ENCODE measurements at places on chromosomes 16 and 17.

DNA sequence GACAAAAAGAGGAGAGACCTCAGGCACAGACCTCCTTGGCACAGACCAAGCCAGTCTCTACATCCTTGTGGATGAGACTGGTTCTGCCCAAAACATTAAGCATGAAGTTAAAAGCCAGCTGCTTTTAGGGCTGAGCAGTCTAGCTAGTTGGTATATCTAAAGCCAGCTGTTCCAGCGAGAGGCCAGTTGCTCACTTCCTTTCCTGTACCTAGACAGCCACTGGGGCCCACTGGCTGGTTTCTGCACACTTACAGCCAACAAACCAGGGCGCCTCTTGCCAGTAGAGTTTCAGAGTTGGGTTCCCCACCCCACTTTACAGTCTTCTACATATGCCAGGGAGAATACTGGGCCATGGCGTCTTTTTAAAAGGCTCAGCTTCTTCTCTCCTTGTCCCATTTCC is 242.4 kb downstream of the ZFHX3 start:
- DNase-seq, result no peak

DNA sequence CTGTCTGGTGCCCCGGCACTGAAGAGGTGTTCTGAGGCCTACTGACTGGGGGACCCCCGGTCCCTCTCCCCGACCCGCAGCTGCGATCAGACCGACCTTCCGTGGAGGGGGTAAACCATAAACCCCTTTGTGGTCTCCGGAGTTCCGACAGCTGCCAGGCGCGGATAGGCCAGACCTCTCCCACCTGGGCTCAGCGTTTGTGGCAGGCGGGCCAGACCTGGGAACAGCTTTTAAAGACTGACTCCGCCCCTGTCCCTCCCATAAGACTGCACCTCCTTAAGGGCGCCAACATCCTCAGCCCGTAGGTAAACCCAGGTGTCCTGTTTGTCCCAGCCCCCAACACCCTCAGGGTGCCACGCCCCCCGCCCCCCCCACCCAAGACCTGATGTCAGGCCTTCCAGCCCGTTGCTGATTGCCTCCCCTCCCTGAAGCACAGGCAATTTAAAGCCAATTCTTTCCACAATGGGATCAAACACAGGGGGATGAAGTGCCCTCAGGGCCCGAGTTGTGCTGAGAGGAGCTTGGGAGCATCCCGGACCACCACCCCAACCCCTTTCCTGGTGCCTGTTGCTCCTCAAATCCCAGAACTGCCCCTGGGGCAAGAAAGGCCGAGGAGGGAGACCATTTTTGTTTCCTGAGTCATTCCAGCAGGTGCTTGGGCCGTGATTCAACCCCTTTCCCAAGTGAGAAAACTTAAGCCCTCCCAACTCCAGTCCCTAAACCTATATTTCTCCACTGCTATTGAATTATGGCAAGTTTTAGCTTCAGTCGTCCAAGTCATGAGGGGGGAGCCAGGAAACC is at the start of gene SOX15:
SOX15 (minus strand) TSS at position 204 of the 801 bp plus-strand sequence. CDS start 418 bp downstream, outside the sequence.
- no peak for DNase-seq

DNA sequence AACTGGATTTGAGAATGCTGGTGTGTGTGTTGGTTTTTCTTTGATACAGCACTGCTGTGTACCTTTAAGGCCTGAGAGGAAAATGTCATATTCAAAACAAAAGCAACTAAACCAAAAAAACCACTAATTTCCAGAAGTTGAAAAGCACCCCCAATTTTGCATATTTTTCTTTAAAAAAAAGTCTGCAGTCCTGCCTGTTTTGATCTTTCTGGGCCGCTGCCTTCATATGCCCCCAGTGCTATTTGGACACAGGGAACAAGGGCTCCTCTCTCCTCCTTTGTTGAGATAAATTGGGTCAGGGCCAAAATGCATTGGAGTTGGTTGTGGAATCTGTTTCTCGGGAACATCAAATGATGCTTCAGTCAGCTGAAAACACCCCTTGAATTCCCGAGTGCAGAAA is 26.9 kb downstream of the GPT2 start:
- DNase-seq, result no peak

DNA sequence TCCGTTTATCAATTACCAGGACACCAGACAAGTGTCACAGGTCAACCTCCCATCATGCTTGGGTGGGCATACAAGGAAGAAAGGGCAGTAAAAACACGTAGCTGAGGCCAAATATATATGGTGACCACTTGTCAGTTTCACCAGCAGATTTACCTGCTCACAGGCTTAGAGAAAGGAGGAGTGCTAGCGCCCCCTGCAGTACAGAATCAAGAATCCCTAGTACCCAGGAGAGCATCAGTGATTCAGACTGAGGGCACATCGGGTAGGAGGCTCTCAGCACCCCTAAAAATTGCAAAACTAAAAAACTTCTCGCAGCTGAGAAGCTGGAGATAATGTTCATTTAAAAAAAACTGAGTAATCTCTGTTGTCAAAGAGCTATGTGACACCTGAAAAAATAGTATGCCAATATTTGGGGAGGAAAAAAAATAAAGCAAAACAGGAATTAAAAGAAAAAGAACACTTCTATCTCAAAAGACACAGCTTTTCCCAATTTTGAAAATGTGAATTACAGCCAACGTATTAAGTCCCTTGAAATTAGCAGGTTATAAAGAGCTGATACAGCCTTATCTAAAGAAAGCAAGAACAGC is 21.2 kb upstream of the MON1B start:
- DNase-seq, result no peak

DNA sequence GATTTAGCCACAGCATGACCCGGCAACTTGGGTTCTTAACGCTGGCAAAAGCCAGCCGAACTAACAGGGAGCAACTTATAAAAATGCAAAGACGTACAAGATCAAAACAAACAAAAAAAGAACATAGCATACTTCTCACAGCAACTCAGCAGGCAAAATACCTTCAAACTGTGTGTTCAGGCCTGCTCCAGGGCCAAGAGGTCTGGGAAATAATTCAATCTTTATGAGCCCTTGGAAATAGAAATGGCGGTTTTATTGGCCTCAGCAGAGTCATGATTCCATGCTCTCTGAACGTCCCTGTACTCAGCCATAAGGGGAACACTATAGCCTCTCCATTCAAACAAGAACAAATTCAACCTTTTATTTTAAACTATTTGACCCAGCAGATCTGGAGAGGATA is 101.3 kb upstream of the C17orf78 start:
- no peak for DNase-seq

DNA sequence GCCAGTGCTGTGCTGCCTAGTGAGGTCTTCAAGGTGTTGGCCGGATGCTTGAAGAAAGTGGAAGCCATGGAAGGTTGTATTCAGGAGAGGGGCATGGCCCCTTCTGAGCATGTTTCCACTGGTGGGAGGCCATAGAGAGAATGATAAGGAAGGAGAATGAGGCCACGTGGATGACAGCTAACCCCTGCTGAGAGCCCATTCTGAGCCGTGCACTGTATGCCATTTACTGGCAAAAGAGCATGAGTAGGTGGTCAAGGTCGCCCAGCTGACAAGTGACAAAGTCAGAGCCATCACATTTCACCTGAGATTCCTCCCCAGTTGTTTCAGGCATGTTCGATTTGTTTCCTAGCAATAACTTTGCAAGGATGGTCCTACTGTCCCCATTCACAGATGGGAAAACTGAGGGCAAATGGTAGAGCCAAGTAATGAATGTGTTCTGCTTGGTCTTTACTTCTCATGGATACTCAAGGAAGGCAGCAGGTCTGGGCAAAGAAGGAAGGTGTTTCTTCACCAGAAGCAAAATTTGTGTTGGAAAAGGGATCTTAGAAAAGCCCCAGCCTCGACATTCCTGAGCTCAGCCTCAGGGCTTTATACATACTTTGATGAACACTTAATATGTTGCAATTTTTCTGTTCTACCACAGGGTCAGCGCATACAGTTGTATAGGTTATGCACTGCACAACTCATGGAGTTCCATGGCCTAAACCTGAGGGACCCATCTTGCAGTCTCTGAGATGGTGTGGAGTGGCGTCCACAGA is 10.5 kb upstream of the NKD1 start:
- no peak for DNase-seq

- DNase-seq, result no peak
Measured at GRCh38 chr17:16974569-16975276, 2.8 kb upstream of the TNFRSF13B start.

DNA sequence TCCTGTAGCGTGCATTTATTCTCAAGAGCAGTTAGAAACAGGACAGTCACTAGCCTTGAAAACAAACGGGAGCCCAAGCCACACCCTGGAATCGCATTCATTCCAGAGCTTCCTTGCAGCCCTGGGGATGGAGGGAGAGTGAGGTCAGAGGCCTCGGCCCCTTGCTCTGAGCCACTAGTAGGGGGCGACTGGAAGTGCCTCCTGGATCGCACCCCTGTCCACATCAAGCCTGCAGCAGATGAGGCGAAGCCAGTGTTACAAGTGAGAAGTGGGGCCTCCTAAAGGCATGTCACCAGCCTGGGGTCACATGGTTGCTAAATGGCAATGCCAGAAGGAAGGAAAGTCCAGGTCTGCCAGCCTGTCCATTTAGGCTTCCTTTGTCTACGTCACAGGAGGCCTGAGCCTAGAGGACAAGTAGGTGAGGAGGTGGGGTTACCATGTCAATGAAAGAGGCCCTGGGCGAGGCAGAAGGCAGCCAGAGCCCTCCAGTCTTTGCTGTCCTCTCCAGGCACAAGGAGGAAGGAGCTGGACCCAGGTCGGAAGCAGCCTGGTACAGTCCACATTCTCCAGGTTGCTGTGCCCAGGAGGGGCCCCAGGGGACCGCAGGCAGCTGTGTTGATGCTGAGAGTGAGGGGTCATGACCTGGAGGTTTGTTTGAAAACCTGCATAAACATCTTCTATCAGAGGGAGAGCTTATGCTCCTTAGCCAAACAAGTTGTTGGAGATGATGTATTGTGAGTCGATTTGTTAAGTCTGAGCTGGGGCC is 3.0 kb upstream of the RCVRN start:
- no peak for DNase-seq

DNA sequence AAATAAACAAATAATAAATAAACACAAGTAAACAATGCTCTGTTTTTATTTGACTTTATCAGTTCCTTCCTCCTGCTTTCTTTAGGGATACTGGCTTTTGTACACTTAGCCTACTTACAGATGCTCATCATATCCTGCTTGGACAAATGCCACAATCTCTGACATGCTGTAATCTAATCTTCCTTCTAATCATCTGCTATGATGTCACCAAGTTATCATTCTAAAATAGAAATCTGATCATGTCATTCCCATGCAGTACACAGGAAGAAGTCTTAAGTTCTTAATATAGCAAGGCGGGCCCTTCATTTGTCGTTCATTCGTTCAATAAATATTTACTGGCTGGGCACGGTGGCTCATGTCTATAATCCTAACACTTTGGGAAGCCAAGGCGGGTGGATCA is 9.1 kb upstream of the UBB start:
- DNase-seq, result no peak

DNA sequence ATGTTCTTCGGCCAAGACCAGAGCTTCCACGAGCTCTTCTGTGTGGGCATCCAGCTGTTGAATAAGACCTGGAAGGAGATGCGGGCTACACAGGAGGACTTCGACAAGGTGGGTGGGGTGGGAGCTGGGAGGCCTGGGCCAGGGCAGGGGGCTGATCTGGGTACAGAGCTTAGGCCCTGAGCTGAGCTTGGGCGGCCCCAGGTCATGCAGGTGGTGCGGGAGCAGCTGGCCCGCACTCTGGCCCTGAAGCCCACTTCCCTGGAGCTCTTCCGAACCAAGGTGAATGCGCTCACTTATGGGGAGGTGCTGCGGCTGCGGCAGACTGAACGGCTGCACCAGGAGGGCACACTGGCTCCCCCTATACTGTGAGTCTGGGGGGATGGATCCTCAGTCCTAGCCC is 3.5 kb downstream of the ELMO3 start:
- DNase-seq, result no peak

DNA sequence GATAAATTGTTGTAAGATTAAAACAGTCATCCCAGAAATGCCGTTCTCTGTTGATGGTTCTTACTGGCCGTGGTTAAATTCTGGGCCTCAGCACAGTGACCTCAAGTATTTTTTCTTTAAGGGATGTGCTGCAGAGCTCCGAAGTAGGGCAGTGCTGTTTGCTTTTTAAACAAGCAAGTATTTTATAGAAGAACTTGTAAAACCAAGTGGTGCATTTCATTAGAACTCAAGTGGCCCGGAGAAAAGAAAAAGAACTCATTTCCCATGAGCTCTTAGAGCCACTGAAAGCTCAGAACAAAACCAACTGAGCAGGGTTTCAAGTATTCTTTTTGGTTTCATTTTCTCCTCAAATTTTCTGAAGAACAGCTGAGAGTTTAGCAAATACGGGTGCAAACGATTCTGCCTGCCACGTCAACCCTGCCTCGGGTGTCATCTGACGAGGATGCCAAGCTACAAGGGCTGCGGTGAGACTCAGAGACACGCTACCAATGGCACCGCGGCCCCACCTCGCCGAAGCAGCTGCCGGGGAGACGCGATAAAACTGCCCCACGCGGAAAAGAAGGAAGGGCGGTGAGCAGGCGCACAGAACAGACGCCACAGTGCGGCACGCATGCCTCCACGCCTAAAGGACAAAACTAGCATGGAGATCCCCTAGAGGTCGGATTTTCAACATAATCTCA is 6.3 kb downstream of the LMF1 start:
- no peak for DNase-seq

GRCh38 chr16:4765511-4766474 is 1.2 kb downstream of the ZNF500 start:
- no peak for DNase-seq

- no peak for DNase-seq
Measured at GRCh38 chr17:2068519-2069051, 13.7 kb downstream of the HIC1 start.

DNA sequence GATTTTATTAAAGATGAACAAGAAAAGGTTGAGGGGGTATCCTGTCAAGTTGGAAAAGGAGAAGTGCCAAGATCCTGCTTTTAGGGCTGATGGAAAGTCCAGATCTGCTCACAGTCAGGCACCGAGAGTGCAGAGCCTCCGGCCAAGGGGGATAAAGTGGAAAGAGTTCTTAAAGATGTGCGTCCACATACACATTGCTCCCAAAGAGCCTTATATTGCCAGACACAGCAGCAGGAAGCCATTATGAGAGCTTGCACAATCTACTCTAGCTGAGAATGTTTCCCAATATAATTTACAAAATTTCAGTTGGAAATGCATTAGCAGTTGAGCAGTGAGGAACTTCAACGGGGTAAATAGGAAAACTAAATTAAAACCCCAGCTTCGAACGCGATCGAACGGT is 95.6 kb downstream of the SALL1 start:
- DNase-seq, result no peak

GRCh38 chr17:13000561-13000960 is 17.3 kb downstream of the ELAC2 start:
- no peak for DNase-seq

DNA sequence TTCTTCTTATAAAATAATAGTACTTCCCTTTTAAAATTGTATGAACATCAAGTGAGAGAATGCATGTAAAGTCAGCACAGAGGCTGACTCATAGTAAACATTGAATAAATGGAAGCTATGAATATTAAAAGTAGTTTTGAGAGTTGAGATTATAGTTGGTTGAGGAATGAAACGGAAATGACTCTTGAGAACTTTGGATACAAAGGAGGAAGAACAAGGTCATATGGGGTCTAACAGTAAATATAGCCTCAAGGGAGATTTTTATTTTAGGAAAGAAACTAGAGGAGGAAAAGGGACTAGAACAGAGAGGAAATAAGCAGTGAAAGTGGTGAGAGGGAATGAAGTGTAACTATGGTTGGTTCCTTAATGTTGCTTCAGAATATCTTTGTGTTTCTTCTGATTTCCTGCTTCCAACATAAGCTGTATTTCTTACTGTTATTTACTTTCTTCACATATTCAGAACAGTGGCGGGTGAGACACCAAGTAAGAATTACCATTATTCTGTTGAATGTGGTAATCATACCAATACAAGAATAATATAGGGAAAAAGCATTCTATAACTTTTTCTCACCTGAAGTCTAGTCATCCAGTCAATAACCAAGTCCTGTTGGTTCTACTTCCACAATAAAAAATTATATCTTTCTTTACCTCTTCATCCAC is 165.1 kb downstream of the CHD9 start:
- DNase-seq, result no peak

Data from activated CD8-positive, alpha-beta memory T cell treated with anti-CD3 and anti-CD28 coated beads for 4 hours (primary cell).